ENCODE measurements at places on chromosomes 6 and 20. TPM values are rescaled to one million over a fixed set of nuclear protein-coding genes. Genes with fewer than 3 reads are reported as not detected.

DNA sequence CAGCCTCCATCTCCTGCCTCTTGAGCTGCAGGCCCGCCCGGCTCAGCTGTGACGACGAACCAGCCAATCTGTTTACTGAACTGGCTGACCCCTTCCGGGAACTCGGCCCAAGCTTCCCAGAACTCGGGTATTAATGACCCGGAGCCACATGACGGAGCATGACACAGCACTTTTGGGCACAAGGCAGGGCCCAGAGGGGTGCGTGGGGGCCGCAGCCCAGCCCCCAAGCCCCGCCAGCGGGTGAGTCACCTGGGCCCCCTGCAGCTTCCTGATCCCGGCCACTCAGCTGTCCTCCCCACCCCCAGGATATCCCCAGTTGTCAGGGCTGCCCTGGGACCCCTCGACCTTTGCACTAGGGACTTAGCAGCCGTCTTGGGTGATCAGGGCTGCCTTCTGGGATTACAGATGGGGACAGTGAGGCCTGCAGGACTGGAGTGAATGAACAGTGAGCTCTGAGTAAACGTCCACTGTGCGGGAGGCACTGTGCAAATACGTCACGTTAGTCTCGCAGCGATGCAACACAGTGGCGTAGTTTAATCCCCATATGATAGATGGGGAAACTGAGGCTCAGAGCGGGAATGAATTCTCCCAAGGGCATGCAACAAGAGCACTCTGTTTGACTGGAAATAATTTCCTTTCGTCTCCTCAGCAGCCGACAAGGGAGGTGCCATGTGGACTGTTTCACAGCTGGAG lies 102.1 kb downstream of the CEBPB start:
- DNase-seq: peak; percentile 99

DNA sequence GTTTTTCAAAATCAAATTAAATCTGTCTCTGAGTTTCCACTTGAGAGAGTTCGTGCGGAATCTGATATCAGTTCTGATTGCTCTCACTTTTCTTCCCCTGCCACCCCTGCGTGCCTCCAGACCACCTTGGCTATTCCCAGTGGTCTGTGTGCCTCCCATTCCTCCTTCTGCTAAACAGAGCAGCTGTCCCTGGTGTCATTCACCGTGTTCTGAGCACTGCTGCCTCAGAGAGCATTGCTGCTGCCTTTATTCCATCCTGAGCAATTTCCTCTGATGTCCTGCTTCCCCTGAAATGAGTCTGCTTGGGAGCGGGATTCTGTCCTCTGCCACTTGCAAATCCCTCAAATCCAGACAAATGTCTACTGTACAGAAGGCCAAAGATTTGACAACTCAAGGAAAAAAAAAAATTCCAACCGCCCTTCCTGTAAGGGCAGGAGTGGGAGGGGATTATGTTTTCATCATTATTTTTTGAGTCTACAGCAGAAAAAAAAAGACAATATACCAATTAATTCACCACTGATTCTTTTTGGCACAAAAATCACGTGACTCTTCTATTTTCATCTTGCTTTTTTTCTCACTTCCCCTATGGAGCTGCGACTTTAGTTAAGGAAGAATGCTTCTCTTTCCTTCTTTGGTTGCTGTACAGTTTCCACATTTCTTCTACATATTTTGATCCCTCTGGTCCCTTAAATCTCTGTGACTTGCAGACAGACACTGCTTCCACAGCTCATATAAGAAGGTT lies 833.0 kb downstream of the EPHA7 start:
- DNase-seq: no peak

GRCh38 chr6:49030251-49031020 lies 432.6 kb downstream of the MMUT start:
- DNase-seq: peak; percentile 54

DNA sequence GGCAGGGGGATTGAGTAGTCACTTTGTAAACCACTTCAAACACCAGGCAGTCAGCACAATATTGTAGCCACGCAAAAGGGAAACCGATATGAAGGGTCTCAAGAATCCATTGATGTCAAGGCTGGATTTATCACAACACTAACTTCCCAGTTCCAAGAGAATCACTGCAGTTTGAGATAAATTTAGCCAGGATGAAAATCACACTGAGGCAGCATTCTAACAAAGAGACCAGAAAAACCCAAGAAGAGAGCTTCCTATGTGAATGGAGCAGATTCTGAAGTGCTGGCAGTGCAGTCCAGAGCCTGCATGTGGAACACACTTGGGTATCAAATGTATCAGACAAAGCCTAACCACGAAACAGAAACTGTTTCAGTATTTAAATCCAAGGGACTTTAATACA lies 84.6 kb downstream of the KIF16B start:
- no peak for DNase-seq

DNA sequence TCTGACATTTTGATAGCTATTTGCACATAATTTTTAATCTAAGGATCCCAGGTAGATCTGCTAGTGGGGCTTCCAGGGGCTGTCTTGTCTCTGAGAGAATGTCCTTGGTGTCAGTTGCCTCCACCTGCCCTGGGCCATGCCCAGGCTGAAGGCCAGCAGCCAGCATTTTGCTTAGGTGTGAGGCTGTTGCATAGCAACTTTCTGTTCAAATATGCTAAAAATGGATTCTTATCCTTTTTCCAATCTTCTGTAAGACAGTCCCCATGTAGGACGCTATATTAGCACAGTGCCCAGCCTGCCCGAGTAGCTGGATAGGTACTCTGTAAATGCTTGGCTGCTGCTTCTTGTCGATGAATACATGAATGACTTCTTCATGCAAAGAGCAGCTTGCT lies 62.5 kb upstream of the CITED2 start:
- no peak for DNase-seq

The EIF2S2 gene
- 159 TPM for total RNA-seq

DNA sequence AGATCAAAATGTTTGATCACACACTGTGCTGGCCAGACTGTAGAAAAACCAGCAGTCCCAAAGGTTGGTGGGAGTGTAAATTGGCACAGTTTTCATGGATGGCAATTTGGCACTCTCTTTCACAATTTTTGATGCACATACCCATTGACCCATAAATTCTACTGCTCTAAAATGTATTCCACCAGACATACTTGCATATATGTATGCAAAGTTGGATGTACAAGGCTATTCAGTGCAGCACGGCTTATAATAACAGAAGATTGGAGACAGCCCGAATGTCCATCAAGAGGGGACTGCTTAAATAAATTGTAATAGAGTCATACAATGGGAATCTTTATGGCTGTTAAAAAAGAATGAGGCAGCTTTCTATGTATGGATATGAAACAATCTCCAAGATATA lies 101.7 kb upstream of the TOP1 start:
- DNase-seq: no peak

- DNase-seq: no peak
These were observed 268.5 kb upstream of the FOXQ1 start for GRCh38 chr6:1043458-1043836.

DNA sequence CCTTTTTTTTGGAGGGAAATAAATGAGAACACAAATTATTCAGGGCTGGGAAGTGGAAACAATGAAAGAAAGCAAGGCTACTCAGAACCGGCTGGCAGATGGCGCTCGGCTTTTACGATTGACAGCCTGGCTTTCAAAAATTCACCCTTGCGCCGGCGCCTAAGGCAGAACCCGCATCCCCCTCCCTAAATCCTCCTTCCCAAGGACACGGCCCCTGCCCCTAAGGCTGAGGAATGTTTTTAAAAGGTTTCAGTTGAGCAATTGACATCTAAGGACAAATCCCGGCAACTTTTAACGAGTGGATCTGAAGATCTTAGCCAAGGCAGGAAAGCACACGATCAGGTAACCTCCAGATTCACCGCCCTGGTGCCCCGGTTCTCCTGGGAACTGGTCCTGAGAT lies 16.3 kb downstream of the GNAS start:
- peak; percentile 44 for DNase-seq

DNA sequence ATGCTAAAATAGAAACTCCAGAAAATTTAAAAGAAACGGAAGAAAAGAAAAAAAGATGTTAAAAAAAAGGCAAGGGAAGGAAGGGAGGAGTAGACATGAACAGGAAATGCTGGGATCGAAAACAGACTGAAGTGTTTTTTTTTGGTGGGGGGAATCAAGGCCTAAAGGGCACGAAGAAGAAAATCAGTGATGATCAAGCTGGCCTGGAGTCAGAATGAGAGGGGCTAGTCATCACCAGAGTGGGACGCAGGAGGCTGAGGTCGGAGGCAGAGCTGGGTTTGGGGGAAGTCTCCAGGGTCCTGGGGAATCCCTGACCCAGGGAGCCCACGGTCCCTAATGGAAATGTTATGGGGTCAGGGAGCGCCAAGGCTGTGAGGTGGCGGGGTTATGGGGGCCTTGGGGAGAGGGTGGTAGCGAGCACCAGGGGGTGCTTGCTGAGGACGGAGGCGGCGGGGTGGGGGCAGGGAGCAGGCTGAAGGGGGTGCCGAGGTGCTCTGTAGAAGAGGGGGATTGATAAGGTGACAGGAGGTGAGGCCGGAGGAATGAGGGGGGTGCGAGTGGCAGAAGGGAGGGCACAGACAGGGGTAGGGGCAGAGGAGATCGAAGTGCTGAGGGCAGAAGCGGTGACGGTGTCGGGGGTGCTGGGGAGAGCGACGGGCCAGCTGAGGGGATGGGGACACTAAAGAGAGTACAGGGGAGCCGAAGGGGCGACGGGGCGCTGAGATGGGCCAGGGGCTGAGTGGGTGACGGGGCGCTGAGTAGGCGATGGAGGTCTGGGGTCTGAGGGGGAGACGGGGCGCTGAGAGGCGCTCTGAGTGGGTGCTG lies 684 bp downstream of the ZNFX1 start:
- DNase-seq: no peak

The CYP21A2 gene
- not detected for total RNA-seq

The CMTR1 gene
- 26.4 TPM for total RNA-seq

DNA sequence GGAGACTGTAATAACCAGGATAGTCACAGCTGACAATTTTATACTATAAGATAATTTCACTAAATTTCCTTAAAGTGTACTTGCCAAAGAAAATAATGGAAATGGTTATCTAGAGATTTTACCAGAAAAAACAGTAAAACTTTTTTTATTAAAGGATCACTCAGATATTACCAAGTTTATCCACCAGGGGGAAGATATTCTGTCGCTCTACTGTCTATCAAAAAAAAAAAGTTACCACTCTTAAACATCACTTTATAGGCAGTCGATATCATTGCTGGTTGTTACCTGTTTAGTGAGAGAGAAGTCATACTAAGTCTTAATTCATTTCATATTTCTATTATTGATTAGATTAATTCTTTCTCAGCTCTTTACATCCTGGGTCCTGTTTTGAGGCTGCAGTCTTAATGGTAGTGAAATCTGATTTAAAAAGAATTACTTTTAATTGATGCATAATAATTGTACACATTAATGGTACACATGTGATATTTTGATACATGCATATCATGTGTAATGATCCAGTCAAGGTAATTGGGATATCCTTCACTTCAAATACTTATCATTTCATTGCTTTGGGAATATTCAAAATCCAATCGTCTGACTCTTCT lies 18.9 kb downstream of the L3MBTL3 start:
- peak; percentile 15 for DNase-seq

All from RPMI7951 (cell line).